Muscle of arm (tissue), 14 donors: ENCODE measurements at places on chromosomes 1 and 21. TPM values are rescaled to one million over a fixed set of nuclear protein-coding genes. Genes with fewer than 3 reads are reported as not detected.

The MROH7 gene
- 9.2 TPM for polyA plus RNA-seq

The AMY2B gene
- 25.1 TPM for polyA plus RNA-seq

The NBPF4 gene
- polyA plus RNA-seq: not detected

The DVL1 gene
- 24.2 TPM for polyA plus RNA-seq
